ENCODE measurements at places on chromosomes 2 and 18.

GRCh38 chr2:200189964-200190363, 116.5 kb upstream of the SPATS2L start:
- no peak for DNase-seq

GRCh38 chr2:218694405-218695145, 16.1 kb upstream of the TTLL4 start:
- DNase-seq = no peak

GRCh38 chr18:13500227-13500865, 226.0 kb downstream of the FAM210A start:
- DNase-seq = no peak

DNA sequence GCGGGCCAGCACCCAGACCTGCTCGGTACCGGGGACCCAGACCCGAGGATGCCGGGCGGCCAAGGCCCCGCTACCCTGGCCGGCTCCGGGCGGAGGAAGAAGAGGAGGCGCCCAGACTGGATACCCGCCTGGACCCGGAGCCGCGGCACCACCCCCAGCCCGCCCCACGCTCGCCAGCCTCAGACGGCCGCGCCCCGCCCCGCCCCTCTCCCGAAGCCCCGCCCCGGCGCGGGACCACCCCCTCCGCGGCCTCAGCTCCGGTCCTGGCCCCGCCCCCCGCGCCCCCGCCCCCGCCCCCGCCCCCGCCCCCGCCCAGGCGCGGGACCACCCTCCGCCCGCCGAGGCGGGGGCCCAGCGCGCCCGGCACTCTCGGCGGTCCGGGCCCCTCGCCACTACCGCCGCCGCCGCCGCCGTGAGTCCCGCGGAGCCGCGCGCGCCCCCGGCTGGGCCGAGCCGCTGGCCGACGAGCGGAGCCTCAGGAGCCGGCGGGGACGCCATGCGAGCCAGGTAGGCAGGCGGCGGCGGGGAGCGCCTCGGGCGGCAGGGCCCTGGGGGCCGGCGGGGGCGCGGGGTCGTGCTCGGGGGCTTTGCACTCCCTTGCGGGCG, at the start of gene SH3BP4:
TSS of gene SH3BP4 (plus strand) at position 354 of the 606 bp plus-strand sequence. CDS start 82,986 bp downstream, outside the sequence.
- peak; percentile 20 for DNase-seq

DNA sequence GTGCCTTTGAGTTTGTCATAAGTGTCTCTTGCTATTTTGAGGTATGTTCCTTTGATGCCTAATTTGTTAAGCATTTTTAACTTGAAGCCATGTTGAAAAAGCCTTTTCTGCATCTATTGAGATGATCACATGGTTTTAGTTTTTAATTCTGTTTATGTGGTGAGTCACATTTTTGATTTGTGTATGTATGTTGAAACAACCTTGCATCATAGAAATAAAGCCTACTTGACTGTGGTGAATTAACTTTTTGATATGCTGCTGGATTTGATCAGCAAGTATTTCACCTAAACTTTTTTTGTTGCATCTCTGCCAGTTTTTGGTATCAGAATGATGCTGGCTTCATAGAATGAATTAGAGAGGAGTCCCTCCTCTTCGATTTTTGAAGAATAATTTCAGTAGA, 469.7 kb downstream of the CDH2 start:
- DNase-seq = no peak

GRCh38 chr2:163594497-163594896, 141.3 kb downstream of the FIGN start:
- DNase-seq = no peak

- no peak for DNase-seq
Observed at GRCh38 chr2:96534701-96535181, 1.8 kb upstream of the ARID5A start.

DNA sequence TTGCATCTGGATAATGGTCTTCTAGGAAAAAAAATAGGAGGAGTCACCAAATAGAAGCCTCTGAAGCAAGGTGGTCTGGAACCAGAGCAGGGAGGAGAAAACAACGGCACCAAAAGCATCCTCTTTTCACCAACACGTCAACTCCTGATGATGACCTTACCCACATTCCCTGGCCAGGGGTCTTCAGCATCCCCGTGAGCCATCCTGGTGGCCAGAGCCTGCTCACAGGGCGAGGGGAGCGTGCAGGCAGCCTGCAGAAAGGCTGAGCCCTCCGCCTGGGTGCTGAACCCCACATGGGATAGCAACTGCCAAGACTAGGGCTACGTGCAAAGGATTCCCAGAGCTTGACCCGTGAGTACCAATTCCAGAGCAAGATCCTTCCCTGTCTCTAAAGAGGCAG, 191.0 kb downstream of the NDUFA10 start:
- DNase-seq = no peak

DNA sequence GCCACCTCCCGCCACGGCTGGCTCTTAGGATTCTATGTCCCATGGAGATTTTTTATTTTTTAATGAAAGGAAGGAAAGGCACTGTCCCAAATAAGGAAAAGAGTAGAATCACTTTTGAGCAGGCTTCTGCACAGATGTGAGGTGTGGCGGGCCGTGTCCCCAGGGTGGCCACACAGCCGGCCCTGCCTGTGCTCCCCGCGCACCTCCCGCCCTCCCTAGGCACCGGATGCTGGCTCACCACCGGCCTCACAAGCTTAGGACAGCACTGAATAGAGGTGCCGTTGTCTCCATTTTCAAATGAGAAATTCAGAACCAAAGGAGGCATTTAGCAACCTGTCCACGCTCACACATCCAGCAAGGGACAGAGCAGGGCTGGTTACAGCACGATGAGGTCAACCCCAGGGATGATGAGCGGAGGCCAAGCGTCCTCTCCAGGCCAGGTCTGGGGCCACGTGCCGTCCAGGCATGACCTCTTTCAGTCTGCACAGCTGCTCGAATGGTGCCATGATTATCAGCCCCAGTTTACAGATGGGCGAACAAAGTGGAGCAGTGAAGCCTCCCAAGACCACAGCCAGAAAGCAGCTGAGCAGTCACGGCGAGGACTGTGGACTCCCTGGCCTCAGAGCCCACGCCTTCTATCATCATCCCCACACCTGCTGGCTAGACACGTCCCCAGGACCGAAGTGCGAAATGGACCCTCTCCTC, 20.7 kb upstream of the TEX51 start:
- no peak for DNase-seq

DNA sequence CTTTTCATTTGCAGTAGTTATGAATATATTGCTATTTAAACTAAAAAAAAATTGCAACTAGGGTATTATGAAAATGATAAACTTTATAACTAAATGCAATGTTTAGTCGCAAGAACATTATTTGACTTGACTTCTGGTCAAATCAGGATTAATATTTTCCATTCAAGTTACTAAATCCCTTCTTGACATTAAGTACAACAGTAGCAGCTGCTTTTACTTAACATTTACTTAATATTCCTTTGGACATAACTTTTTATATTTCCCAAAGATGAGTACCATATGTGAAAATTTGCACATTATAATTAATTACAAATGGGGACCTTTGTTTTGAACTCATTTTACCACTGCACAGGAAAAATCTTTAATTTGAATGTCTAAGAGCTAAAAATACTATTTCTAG, 74.0 kb downstream of the PMS1 start:
- no peak for DNase-seq

DNA sequence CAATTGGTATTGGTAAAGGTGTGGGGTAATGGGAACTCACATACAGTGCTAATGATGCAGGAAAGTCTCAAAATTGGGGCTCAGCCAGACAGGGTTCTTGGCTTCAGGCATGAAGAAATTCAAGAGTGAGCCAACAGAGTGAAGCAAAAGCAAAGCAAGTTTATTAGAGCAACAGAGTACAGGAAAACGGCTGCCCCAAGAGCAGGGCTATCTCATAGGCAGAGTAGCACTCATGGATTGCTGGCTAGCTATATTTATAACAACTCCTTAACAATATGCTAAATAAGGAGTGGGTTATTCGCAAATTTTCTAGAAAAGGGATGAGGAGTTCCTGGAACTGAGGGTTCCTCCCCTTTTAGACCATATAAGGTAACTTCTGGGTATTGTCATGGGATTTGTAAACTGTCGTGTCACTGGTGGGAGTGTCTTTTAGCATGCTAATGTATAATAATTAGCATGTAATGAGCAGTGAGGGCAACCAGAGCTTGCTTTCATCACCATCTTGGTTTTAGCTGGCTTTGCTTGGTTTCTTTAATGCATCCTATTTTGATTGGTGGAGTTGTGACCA, 233.8 kb upstream of the NOL4 start:
- no peak for DNase-seq

- DNase-seq = no peak
Observed at GRCh38 chr2:11004199-11004598, 92.5 kb downstream of the KCNF1 start.

- DNase-seq = no peak
Observed at GRCh38 chr18:28961669-28962228, 784.8 kb upstream of the CDH2 start.

GRCh38 chr2:178194600-178195389, 483 bp downstream of the OSBPL6 start:
- peak; percentile 18 for DNase-seq

GRCh38 chr2:128280158-128280871, 38.4 kb downstream of the HS6ST1 start:
- DNase-seq = no peak

- DNase-seq = no peak
Observed at GRCh38 chr2:43217228-43218154, 8.9 kb downstream of the ZFP36L2 start.

DNA sequence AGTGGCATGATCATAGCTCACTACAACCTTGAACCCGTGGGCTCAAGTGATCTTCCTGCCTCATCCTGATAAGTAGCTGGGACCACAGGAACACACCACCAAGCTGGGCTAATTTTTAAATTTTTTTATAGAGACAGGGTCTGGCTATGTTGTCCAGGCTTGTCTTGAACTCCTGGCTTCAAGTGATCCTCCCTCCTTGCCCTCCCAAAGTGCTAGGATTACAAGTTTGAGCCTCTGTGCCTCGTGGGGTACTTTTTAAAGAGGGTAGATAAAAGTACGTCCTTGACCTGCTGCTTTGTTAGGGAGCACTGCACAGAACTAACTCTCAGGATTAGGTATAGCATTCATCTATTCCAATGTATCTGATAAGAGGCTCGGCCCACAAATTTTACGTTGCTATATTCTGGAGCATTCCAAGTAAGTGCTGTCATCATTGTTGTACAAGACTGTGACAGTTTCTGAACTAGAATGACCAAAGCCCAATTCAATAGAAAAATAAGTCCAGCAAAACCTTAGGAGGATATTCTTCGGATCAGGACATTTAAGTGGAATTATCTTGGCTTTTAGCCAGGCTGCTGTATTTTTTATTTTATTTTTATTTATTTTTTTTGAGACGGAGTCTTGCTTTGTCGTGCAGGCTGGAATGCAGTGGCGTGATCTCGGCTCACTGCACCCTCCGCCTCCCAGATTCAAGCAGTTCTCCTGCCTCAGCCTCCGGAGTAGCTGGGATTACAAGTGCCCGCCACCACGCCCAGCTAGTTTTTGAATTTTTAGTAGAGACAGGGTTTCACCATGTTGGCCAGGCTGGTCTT, 4.1 kb downstream of the MTCL1 start:
- no peak for DNase-seq

DNA sequence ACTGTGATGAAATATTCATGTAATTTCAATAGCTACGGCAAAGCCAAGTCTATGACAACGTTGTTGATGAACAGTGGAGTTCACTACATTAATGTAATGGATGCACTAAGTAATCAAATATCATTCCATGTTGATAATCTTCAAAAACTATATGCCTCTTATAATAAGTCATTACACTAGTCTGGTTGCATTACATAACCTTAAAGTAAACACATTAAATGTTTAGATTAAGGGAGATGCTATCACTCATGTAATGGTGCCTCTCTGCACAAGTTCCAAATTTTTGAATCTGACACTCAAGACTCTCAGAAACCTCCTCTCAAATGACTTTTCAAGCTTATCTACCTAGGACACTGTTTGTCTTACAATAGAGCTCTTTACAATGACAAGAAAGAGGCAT, 35.4 kb downstream of the PIEZO2 start:
- no peak for DNase-seq

GRCh38 chr2:61639721-61640120, 101.6 kb upstream of the XPO1 start:
- DNase-seq = no peak

GRCh38 chr2:175854129-175854528, 147.9 kb downstream of the LNPK start:
- DNase-seq = no peak

GRCh38 chr2:196677404-196677803, 37.9 kb downstream of the CCDC150 start:
- DNase-seq = no peak

DNA sequence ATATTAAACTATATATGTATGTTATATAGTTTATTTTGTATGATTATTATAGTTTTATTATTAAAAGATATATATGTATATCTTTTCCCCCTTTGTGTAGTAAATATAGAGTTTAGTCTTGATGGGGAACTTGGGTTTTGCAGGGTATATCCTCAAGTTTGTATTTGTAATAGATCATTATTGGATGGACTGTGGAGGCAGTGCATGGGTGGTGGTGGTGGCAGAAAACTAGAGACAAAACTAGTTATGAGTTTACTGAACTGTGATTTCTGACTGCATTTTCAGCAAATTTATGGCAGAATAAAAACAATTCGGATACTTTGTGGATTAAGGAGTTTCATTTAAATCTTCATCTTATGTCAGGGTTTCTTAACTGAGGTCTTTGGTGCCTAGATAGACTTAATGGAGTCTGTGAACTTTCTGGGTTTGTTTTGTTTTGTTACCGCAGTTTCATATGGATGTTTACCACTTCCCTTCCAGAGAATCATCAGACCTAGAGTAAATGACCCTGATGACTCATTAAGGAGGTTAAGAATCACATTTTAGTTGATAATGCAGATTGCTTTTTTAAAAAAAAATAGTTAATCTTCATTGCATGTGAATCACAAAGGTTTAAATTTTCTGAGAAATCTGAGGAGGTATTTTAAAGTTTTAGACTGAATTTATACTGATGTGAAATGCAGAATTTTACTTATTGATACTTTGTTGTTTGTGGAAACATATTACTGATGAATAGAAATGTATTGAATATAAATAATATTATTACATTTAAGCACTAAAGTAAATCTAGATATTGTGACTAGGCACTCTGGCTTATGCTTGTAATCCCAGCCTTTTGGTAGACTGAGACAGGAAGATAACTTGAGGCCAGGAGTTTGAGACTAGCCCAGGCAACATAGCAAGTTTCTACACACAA, 14.5 kb downstream of the EPC2 start:
- no peak for DNase-seq

DNA sequence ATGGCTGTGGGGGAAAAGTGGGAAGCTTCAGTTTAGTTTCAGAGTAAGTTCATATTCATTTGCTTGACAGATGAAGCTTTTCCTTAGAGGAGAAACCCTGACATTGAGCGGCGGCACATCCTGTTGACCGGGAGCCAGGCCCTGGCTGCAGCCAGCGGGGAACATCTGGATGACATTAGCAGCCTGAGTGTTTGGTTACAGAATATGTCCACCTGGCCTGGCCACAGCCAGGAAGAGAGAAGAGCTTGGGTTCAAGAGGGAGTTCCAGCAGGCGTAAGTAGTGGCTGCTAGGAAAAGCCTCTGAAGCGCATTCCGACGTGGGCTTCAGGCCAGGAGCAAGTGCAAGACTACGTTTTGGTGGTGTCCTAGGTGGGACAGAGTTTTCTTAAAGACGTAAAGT, 144.9 kb upstream of the MYCN start:
- DNase-seq = no peak
